Stimulated activated naive CD8-positive, alpha-beta T cell treated with anti-CD3 and anti-CD28 coated beads, Interleukin-15, amount 100 ng/mL, for 72 hours (primary cell): ENCODE measurements at places on chromosomes 16 and 17.

DNA sequence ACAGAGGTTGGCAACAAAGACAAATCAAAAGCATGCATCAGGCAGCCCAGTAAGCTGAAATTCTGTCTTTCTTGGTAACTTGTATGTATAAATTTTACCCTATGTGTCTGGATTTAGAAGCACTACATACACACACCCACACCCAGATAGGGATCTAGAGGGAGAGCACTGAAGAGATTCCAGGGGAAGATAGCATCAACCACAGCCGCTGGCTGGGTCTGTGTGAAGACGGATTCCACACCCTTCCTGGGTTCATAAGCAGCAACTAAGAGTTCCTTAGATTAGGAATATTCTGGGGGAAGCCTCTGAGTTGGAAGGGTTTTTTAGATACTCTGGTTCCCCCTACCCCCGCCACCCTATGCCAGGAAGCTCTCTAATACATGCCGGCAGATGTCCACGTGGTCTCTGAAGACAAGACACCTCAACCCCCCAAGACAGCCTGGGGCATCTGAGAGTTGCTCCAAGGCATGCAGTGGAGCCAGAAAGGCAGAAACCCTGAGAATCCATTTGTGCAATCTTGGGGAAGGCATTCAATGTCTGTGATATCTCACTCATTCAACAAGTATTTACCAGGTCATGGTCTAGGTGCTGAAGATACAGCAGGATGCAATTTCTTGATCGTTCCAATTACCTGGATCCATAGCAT is 86.4 kb downstream of the NOG start:
- no peak for DNase-seq

DNA sequence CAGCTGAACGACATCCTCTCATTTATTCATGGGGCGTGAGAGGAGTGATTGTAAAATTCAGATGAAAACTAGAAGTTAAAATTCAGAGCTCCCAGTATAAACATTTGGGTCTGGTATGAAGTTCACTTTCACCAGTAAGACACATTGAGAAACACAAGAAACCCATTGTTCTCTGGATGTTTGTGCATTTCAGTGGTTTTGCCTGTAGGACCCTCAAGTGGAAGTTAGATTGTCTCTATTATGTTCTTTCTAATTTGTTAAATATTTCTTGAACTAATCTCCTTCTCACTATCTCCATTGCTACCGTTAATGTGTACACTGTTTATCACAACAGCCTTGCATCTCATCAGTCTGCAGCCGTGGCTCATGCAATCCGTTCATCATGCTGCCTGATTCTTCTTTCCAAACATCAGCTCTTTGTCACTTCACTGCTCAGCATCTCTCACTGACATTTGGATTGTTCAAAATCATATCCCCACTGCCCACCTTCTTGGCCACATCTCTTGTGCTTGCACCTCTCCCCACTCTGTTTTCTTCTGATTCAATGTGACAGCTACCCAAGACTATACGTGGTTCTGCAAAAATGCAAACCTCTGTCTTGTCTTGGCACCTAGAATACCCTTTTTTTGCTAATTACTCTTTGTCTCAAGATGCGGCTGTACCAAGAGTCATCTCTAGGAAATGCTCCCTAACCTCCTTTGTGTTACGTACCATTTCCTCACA is 49.5 kb downstream of the HLF start:
- no peak for DNase-seq

DNA sequence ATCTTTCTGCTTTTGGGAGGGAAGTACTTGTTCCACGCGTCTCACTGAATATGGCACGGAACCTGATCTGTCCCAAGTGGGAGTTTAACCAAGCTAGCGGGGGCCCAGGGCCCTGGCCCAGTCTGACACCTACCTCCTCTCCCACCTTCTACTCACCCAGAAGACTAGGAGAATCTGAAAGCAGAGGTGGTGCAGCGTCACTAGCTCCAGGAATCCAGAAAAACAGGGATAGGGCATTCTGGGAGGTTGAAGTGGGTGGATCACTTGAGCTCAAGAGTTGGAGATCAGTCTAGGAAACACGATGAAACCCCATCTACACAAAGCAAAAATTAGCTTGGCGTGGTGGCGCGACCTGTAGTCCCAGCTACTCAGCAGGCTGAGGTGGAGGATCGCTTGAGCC is 163.5 kb upstream of the ZNF267 start:
- DNase-seq = no peak

GRCh38 chr17:7043497-7044198 is at the start of gene SLC16A11:
Gene SLC16A11 (minus strand): TSS chr17:7044092. CDS start chr17:7043513, 579 bp downstream.
- peak; percentile 39 for DNase-seq

DNA sequence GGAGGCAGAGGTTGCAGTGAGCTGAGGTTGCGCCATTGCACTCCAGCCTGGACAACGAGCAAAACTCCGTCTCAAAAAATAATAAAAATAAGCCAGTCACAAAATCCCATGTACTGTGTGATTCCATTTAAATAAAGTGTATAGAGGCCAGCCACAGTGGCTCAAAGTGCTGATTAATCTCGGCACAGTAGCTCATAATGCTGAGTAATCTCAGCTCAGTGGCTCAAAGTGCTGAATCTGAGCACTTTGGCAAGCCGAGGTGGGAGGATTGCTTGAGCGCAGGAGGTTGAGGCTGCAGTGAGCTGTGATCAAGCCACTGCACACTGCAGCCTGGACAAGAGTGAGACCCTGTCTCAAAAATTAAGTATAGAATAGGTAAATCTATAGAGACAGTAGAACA is 4.9 kb downstream of the TMED6 start:
- no peak for DNase-seq

- DNase-seq = peak; percentile 97
Observed at GRCh38 chr17:7687908-7688807, at the start of gene WRAP53. Gene WRAP53 (plus strand): TSS chr17:7688477. CDS start chr17:7688649, 172 bp downstream.

DNA sequence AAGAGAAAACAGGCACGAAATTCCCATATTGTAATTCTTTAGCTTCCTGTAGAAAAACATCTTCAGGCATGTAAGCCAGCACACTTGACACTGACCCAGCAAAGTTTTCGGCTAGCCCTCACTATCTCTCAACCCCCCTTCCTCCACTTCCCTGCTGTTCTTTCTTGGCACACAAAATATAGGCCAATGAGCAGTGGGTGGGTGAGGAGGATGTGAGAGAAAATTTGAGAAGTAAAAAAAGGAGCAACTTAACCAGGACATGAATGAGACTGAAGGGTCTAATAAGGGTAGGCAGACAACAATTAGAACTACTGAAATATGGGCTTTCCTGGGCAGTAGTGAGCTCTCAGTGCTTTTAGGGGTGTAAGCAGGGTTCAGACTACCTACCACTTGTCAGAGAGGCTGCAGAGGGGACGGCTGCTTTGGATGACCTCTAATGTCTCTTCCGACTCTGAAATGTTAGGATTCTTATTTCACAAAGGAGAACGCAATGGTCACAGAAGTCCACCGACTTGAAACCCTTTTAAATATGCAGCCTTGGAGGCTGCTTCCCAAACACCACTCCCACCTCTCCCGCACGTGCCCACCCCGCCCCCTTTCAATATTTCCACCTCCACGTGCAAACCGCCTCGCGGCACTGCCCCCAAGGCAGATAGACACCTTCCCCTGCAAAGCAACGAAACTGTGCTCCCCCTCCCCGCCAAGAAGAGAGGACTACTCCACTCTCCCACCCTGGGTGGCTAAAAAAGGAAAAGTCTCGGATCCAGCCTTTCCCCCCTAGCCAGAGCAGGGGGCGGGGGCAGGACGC is 889 bp downstream of the MBTD1 start:
- no peak for DNase-seq
